ENCODE measurements at places on chromosomes 4 and X. TPM values are rescaled to one million over a fixed set of nuclear protein-coding genes. Genes with fewer than 3 reads are reported as not detected.

The HS3ST1 gene
- under 0.01 TPM for total RNA-seq

The SOWAHB gene
- not detected for total RNA-seq

The IL9R gene
- not detected for total RNA-seq

The CUL4B gene
- 31.3 TPM for total RNA-seq

The TMPRSS11D gene
- not detected for total RNA-seq

The GRID2 gene
- not detected for total RNA-seq

The TLR6 gene
- 13.4 TPM for total RNA-seq

The VCX gene
- total RNA-seq = not detected

The HTRA3 gene
- 0.67 TPM for total RNA-seq

The CSN1S1 gene
- not detected for total RNA-seq

The CEP135 gene
- 11.3 TPM for total RNA-seq

The GAGE12H gene
- not detected for total RNA-seq

The GNRHR gene
- not detected for total RNA-seq

The GRIA3 gene
- not detected for total RNA-seq

The KIT gene
- total RNA-seq = 42.2 TPM

The C1QTNF7 gene
- total RNA-seq = not detected

The ZCCHC18 gene
- 1.8 TPM for total RNA-seq
